CD4-positive, alpha-beta T cell treated with Interleukin-15 for 4 hours (primary cell): ENCODE measurements at places on chromosomes 2 and 18.
A peak's percentile ranks its signal among the peaks of the same experiment; 100 is the strongest.

DNA sequence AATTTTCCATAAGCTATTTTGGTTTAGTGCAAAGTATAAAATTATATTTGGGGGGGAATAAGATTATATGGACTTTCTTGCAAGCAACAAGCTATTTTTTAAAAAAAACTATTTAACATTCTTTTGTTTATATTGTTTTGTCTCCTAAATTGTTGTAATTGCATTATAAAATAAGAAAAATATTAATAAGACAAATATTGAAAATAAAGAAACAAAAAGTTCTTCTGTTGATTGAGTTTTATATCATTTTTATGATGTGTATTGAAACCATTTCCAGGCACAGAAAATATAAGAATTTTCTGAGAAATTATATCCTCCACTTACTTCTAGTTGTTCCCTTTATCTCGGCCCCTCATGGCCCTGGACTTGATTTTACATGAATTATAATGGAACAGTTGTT lies 3.7 kb downstream of the CCL20 start:
- DNase-seq: no peak

- DNase-seq: no peak
Measured at GRCh38 chr2:203498161-203498560, 36.9 kb downstream of the RAPH1 start.

- DNase-seq: no peak
Measured at GRCh38 chr2:178530625-178531142, 50.4 kb downstream of the PLEKHA3 start.

GRCh38 chr2:68248361-68248760 lies 4.0 kb downstream of the PPP3R1 start:
- DNase-seq: no peak

GRCh38 chr2:65062843-65063825 lies 6.9 kb downstream of the CEP68 start:
- DNase-seq: no peak

- no peak for DNase-seq
Measured at GRCh38 chr2:197201874-197202273, 108.7 kb downstream of the ANKRD44 start.

GRCh38 chr2:237341872-237342271 lies 72.1 kb downstream of the COL6A3 start:
- no peak for DNase-seq

- DNase-seq: no peak
Measured at GRCh38 chr18:28846958-28847357, 670.0 kb upstream of the CDH2 start.

GRCh38 chr18:38257661-38258060 lies 692.1 kb upstream of the CELF4 start:
- no peak for DNase-seq

DNA sequence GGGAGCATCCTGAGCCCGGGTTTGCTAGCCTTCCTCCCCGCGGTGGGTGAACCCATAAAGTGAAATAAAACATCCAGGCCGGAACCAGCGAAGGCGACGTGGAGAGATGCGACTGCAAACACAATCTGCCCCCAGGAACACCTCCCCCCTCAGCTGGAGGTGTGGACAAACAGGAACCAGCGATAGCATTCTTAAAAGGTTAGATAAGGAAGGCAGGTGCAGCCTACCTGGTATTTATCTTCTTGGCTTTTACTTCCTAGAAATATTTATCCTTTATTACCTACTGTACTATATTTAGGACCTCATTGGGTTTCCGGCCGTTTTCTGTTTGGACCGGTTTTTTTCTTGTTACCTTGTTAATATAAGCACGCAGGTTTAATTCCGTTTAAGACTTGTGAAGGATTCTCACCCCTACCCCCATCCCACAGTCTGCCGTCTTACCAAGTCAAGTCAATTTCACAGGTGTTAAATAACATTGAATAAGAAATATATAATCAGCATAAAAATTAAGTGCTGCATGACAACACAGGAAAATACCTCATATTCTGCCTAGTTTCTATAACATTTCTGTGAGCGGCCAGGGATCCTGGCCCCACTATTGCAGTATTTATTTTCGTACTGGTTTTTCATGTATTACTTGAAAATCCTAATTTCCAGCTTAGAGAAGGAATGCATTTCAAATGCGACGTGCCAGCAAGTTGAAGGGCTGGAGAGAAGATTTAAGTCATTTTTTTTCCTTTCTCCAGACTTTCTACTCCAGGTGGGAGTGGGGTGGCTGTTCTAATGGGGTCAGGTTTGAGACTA lies 224.0 kb upstream of the ID2 start:
- peak; percentile 63 for DNase-seq

DNA sequence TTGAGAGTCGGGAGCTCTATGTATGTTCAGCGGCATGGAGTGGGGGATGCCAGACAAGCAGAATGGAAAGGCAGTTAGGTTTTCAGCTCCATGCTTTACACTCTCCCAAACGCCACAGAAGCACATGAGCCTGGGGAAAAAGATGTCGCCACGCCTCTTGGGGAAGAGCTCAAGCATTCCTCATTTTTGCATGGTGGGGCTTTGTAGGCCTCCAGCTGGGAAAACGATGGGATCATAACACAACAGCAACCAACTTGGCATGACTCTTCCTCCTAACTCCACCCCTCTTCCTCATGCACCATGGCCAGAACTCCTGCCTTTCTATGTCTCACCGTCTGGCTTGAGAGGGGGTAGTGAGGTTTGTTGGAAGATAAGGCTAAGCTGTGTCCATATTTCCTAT lies 102.6 kb downstream of the PAX3 start:
- DNase-seq: no peak

GRCh38 chr18:9048808-9049494 lies 53.5 kb upstream of the NDUFV2 start:
- DNase-seq: no peak

DNA sequence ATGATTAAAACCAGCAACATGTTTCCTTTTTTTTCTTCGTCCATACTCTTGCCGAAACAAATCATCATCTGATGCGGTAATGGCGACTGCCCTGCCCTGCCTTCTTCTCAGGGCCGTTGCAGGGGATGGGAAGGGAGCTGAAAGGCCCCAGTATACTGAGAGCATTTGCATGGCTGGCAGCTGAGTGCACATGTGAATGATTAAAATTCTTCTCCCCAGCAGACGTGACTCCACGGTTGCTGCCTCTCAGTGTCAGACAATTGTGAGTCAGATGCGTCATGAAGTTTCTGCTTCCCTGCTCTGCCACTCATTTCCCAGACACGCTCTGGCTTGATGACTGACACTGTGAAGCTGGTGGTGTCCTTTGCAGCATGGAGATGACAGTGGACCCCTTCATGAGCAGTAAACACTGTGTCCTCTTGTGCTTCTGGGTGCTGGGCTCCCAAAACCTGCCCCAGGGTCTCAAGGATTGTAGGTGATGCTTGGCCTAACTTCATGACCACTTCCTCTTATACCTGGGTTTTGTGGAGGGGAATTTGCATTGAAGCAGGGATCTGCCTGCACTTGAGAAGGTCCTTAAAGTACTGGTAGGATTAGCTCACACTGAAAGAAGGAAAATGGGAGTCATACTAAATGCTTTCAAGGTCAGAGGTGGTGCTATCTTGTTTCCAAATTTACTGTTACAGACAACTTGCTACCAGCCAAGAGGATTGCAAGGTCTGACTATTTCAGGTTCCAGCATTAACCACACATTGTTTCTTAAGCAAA lies 222.5 kb upstream of the COPS8 start:
- no peak for DNase-seq

DNA sequence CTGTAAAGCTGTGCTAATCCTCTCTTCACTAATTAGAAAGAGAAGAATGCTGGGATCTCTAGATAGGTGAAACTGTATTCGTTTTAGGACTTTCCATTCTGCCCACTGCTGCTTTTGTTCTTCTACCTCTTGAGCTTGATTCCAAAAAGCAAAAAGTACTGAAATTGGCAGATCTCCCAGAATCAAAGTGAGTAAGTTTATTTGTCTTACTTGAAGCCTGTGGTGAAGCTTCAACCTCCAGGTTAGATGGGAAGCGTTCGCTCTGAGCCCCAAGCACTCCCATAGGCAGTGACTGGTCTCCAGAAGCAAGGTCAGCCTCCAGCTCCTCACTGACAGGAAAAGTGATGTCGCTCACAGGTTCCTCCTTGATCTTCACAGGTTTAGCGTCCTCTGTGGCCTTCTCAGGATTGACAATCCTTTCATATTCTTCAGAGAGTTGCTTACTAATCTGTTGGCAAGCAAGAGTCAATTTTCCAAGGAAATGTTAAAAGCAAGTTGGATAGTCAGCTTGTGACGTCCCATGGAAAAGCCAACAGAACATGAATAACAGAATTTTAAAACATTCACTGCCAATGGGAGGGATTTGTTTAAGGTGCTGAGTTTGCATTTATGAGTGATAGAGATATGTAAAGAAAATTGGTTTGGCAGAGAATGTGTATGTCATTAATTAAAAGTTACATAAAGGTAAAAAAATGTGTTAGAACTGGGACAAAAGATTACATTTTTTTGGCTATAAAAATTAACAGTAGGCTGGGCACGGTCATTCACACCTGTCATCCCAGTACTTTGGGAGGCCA lies 8.1 kb downstream of the SUPT7L start:
- DNase-seq: no peak

- peak; percentile 81 for DNase-seq
Measured at GRCh38 chr2:230793572-230794359, 71.0 kb upstream of the ITM2C start.

DNA sequence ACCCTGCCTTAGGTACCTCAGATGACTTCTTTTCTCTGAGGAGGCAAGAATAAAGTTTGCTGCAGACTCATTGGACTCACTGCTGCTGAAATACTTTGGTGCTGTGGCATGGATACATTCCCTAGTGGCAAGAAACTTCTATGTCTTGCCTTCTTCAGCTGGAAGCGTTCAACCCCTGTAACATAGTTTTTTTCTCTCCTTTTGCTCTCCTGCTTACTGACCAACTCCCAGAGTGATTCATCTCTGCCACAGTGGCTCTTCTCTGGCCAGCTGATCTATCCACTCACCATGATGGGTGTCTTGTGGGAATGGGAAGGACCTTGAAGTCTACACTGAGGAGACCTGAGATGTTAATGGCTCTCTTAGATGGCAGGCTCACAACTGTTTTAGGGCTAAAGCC lies 309.3 kb upstream of the LRRTM4 start:
- no peak for DNase-seq

GRCh38 chr2:231674587-231675338 lies 33.6 kb upstream of the PTMA start:
- DNase-seq: peak; percentile 47

- DNase-seq: no peak
Measured at GRCh38 chr2:176160986-176161824, 4.1 kb downstream of the HOXD3 start.

DNA sequence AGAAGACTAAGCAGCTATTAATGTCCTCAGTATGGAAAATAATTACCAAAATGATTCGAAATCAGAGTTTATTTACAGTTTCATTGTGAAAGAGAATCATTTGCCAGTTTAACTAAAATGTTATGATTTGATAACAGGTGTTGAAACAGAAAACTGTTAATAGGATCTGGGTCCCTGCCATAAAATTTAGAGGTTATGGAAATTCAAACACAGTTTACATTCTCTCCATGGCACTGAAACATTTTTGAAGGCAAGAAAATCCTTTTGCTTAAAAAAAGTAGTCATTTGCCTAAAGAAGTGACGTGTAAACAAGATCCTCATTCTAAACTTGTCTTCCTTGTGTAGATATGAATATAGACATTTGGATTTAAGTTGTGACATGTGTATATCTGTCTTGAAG lies 743.8 kb downstream of the SLC4A3 start:
- DNase-seq: no peak

DNA sequence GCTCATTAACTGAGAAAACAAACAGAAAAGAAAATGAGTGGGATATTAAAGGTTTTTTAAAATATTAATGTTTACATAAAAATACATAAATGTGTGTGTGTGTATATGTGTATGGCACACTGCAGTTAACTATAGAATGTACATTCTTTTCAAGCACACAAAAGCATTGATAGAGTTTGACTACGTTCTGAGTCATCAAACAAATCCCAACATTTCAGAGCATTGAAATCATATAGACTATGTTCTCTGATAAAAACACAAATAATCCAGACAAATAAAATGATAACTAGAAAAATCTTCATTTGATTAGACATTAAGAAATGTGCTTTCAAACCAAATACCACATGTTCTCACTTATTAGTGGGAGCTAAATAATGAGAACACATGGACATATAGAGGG lies 84.3 kb upstream of the CELF4 start:
- DNase-seq: no peak

DNA sequence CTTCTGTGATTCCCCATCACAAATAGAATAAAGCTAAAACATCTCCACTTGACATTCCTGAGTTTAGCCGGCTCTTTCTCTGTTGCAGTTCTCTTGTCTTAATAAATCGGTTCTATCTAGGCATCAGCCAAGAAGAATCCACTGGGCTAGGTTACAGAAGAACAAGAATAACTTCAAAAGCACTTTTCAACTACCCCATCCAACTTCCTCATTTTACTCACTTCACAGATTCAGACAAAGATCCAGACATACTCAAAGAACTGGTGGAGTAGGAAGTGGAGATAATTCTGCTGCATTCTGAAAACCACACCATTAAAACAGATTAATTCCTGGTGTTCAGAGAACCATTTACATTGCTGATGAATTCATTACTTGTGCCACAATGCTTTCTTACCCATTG lies 9.6 kb upstream of the ALPK2 start:
- DNase-seq: no peak

DNA sequence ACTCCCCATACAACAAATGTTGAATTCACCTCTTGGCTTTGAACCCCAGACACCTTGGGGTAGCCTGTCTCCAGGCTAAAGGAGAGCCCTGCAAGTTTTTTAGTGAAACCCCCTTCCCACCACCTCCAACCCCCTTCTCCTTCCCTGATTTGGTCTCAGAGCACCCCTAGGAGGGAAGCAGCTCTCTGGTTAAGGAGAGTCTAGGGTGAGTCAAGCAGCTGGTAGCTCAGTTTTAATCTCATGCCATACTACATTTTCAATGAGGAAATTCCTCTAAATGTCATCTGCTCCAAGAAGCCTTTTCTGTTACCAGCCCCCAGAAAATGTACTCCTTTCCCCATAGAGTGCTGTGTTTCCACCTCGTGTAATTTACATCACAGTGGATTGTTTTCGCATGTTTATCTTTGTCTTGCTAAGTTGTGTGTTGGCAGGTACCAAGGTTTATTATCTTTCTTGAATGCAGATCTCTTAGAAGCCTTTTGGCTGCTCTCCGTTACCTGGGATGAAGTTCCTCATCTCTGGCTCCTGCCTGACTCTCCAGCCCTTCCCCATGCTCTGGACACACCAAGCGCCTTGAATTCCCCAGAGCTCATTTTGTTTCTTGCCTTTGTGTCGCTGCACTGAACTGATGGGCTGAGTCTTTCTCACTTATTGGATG lies 82.2 kb downstream of the ASAP2 start:
- DNase-seq: no peak

DNA sequence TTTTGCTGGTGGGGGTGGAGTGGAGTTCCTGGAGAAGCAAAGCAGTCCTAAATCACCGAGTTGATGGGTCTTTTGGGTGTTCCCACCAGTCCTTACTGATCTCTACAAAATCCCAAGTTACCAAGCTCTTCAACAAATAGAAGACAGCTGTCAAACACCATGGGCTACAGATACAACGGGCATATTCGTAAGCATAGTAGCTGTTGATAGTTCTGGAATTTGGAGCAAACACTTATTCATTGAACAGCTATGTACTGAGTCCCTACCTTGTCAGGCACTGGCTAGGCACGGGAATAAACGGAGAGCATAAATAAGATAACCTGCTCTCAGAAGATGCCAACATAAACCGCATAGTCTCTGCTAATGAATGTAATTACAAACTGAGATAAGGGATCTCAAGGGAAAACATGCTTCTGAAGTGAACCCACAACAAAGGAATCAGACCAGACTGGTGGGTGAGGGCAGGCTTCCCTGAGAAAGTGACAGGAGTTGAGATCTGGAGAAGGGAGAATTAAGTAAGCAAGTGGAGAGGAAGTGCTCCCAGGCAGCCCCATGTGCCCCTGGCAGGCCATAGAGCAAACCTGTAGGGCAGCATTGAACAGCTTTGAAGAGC lies 947 bp upstream of the ANKRD44 start:
- DNase-seq: no peak
